ENCODE measurements at places on chromosomes 5 and 9.

DNA sequence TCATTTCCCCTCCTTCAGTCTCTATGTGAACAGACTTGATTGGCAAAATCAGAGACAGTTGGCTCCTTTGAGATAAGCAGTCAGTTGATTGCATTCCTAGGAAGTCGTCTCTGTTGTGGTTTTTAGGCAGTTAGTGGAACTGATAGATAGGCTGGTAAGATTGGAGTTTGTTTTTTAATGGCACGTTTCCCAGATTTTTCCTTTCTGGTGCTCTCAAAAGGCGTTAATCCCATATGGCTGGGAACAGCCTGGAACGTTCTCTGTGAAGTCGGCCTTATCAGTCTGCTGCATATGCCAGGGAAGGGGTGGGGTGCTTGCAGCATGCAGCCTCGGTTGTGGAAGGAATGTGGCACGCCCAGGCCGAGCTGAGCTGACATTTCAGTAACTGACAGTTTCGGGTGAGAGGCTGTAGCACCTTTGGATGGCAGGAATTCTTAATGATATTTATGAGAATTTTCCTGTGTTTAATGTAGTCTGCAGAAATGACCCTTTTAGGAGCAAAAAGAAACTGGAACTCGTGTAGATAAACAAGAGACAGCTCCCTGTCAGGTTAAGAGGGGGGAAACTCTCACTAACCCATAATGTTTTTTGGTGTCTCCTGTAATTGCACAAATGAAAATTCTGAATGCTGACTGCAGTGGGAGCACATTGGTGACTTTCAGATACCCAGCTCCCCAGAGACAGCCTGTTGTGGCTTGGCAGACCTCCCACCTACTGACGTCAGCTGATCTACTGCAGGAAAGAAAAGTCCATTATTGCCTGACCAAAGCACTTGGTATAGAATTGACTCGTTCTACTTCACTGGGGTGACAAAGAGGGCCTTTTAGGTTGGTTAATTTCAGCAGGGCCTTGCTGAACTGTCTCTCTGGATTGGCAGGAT lies 6.3 kb downstream of the SPTAN1 start:
- DNase-seq: peak; percentile 16

GRCh38 chr5:66718374-66719002 lies 122.3 kb downstream of the MAST4 start:
- DNase-seq: no peak

DNA sequence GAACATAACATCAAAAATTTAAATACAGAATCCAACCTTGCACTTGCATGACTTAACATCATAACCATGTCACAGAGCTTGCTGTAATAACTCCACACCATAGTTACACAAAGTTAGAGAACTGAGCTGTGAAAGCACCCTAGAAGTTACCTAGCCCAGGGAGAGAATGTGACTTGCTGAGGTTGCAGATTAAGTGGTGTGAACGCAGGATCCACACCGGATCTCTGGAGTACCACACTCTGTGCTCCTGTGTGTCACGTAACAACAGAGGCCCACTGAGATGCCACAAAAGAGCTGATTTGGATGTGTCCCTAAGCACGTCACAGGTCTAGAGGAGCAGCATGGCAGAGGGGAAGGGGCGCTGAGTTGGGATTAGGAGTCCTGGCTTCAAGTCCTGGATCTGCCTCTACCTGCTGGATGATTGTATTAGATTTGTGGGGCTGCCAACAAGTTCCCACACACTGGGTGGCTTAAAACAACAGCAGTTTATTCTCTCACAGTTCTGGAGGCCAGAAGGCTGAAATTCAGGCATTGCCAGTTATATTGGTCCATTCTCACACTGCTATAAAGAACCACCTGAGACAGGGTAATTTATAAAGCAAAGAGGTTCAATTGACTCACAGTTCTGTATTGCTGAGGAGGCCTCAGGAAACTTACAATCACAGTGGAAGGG lies 213.3 kb upstream of the TBC1D2 start:
- DNase-seq: no peak

GRCh38 chr9:74921737-74922136 lies 31.0 kb downstream of the C9orf40 start:
- no peak for DNase-seq

DNA sequence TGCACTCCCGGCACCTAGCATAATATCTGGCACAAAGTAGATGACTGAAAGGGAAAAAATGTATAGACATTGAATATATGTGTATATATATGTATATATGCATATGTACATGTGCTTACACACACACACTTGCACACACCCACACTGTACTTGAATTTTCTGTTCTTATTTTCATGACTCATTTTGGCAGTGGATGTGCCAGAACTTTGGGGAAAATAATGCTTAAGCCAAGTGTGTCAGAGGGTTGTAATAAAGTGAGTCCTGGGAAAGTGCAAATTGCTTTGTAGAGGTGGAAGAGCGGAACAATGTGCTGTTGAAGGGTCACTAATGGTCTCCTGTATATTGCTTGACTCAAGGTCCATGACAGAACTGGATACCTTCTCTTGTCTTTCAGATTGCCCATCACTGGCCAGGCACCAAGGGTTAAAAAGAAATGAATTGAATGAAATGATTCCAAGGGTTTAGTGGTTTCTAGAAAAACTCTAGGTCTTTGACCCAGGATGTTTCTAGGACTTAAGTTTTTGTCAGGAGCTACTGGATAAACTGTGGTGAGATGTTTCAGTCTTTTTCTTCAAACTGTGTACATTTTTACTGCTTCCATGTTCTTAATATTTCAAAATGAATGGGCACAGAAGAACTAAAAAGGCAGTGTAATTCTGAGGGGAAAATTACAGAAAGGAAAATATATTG lies 129.9 kb upstream of the MOCS2 start:
- no peak for DNase-seq

DNA sequence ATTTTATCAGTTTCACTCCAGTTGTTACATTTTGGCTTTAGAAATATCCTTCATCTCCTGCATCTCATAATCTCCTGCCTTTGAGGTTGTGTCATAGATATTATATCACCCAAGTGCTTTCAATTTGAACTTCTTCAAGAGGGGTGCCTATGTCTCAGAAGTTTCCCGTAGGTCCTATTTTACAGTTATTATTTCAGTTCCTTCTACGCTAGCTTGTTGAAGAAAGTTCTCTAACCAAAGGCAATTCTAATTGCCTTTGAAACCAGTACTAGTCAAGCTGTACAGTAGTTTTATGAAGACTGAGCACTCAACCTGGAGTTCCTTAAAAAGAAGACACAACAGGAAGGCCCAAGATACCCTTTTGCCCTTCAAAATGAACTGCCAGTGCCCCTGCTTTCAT lies 116.4 kb downstream of the ZCCHC7 start:
- DNase-seq: no peak

DNA sequence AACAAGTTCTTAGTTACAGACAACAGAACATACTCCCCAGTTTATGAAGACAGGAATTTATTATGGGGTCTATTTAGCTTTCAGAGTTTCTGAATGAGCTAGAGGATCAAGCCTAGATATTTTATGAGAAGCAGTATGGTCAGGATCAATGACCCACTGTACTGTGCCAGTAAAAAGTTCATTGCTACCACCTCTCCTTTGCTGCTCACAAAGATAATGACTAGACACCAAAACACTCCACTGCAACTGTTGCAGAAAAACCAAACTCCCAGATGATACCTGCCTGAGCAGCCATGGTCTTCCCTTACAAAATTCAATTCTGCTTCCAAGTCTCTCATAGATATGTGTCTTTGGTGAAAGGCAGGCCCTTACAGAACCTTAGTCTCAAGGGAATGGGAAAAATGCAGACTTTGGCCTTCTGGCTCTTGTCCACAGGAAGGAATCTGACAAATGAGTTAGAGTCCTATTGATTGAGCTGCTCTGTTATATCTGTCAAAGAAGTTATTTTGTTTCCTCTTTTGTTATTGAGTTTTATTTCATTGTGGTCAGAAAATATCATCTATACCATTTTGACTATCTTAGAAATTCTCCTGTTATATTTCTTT lies 74.7 kb upstream of the RASGRF2 start:
- DNase-seq: no peak

DNA sequence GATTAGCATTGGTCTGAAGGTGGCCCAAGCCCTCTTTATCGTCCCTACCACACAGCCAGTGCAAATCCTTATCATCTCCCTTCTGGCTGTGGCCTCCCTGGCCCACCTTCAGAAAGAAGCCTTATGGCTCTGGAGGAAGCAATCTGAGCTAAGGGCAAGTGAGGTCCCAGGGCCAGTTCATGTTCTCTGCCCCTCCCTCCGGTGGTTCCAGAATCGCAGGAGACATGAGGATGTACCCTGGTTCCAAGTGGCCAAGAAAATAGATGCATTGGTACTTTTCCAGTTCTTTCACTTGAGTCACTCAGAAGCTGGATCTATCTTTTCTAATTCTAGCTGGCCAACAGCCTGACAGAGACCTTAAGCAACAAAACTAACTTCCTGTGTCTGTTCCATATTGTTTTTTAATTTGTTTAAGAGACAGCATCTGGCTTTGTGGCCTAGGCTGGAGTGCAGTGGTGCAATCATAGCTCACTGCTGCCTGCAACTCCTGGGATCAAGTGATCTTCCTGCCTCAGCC lies 60.7 kb downstream of the LHFPL2 start:
- no peak for DNase-seq

DNA sequence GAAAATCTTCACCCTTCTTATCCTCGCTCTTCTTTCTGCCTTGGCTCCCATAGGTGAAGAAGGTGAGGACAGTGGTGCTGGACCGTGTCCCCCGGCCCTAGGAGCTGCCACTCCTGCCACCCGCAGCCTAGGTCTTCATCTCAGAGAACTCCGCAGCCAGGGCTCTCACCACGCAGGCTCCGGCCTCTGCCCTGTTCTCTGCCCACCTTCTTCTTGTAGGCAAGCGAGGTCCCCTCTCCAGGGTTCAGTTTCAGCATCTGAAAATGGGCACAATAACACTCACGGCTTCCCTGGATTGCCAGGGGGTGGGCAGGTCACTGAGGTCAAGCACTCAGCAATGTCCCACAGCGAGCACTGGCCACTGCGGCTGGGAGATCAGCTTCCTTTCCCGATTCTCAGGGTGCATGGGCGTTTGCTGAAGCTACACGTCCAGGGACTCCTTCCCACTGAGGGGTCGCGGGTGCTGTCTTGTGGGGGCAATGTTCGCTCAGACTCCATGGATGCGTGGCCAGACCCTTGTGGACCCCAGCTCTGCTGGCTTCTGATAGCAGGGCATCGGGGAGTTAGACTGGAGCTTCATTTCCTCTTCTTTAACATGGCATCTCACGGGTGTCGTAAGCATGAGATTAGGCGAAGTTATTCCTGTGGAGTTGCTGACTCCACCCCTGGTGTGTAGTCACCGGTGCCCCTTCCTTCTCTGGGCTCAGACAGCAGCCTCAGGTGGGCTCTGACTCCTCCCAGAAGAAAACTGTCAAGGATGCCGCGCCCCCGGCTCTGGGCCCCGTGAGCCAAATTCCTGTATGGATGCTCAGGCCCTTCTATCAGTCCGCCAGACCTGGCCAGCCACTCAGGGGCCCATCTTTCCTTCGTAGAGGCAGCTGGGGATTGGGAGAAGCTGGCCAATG lies 145.1 kb upstream of the IRX2 start:
- no peak for DNase-seq

DNA sequence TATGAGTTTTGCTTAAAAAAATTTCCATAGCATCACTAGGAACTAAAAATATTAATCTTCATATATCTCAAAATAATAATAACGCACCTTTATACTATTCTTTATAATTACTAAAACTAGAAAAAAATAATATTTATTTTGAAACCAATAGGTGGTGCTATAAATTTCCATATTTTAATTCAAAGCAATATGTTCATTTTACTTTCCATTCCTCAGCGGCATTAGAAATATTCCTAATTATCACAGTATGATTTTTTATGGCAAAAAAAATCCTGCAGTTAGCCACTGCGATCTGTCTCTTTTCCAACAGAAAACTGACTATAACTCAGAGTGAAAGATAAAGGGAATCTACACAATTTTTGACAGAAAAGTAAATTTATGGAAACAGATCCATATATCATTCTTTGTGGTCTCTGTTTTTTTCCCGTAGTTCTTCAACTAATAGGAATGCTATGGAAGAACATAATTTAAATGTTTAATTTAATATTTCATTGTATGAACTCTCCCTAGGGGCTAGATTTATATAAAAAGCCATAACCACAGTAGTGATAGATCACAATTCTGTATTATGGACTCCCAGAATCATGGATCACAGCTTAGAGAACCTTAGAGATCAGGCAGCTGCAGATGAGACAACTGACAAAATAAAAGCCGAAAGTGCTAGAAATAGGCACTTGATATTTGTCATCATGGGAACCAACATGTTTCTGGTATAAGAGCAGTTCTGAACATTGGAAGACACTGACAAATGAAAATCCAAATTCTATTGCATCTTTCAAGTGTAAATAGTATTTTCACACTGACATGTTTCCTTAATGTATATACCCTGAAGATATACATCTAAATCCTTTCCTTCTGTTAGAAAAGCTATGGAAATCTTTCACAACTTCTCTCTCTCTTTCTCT lies 167.7 kb upstream of the MPDZ start:
- DNase-seq: no peak

- DNase-seq: no peak
Measured at GRCh38 chr9:120291050-120291449, 288.9 kb downstream of the CDK5RAP2 start.

DNA sequence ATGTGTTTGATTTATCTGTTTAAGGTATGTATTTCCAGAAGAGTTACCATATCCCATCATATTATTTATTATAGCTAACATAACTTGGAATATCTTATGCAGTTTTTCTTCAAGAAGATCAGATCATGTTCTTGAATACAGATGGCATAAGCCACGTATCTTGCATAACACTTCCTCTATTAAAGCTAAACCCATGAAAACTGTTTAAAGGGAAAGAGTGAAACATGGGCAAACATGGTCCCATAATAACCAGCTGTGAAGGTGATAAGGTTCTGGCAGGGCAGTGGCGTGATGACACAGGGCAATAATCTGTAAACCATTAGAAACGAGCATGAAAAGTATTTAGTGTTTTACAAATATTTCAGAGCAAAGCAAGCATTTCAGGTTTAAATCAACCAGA lies 34.2 kb downstream of the EFNA5 start:
- DNase-seq: no peak

Data from activated T-cell treated with anti-CD3 and anti-CD28 coated beads for 4 hours (primary cell).